ENCODE measurements at places on chromosomes 11 and 22. TPM values are rescaled to one million over a fixed set of nuclear protein-coding genes. Genes with fewer than 3 reads are reported as not detected.

GRCh38 chr11:12109591-12110196 lies 696 bp upstream of the MICAL2 start:
- DNase-seq, result no peak

GRCh38 chr22:20523086-20523983 lies 15.9 kb downstream of the MED15 start:
- peak; percentile 90 for DNase-seq

- DNase-seq, result peak; percentile 81
These were observed 19.7 kb upstream of the DNAJB13 start for GRCh38 chr11:73931039-73931645.

The MYOD1 gene
- total RNA-seq, result not detected

- no peak for DNase-seq
These were observed 396.2 kb upstream of the RAG2 start for GRCh38 chr11:36994208-36994607.

DNA sequence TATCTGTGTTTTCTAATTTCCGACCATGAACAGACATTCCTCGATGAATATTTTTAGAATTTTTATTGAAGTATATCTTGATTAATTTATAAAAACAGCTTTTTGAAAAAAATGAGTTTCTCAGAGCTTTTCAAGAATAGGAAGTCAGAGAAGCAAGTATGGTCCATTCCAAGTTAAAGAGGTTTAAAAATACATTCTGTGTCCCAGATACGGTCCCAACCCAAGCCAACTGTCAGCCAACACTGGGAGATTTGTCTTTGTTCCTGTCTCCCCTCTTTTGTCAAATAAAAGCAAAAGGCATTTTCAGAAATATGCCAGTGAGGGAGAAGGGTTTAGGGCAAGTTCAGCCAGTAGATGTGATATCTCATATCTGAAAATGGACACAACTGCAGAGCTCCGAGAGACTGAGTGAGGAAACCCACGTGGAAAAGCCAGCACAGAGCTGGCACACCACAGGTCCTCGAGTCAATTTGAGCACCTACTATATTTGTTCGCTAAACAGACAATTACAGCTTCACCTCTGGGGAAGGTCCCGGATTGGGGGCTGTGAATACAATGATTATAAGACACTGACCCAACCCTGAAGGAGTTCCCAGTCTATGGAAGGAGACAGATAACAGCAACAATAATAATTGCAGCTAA lies 59.8 kb downstream of the C11orf91 start:
- no peak for DNase-seq

DNA sequence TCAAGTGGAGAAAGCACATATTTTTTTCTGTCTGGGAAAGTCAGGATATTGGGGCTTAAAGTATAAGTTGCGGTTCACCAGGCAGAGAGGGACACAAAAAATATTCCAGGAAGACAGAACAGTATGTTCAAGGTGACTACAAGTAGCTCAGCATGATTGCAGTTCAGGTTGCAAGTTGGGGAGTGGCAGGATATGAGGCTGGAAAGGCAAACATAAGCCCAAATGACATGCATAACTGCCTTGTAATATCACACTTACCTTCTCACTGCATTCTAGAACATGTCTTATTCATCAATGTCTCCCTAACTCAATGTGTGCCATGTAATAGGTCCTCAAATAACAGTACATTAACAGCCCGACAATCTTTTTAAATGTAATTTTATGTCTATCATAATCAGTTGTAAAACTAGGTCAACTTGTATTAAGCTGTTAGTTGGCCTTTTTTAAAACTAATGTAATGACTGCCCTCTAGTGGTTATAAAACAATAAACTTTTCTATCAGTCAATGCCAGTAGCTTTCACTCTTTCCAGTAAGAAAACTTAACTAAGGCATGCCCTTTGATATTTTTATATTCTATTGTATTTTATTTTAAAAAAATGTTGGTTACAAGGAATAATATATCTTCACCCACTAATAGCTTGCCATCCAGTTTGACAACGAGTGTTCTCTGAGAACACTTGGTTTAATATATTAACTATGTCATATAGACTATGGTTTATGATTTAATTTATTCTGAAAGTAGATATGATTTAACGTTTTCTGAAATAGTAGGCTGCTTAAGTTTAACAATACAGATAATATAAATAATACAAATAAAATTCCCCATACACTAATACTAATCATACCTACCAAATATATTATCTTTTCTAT lies 39.4 kb upstream of the CFAP300 start:
- DNase-seq, result peak; percentile 58

The FOLH1 gene
- total RNA-seq, result not detected

The PIWIL4 gene
- total RNA-seq, result 0.86 TPM

- DNase-seq, result no peak
These were observed 10.4 kb upstream of the C22orf39 start for GRCh38 chr22:19457828-19458428.

The MFNG gene
- under 0.01 TPM for total RNA-seq

- no peak for DNase-seq
These were observed 4.4 kb downstream of the ABCG4 start for GRCh38 chr11:119153049-119153818.

DNA sequence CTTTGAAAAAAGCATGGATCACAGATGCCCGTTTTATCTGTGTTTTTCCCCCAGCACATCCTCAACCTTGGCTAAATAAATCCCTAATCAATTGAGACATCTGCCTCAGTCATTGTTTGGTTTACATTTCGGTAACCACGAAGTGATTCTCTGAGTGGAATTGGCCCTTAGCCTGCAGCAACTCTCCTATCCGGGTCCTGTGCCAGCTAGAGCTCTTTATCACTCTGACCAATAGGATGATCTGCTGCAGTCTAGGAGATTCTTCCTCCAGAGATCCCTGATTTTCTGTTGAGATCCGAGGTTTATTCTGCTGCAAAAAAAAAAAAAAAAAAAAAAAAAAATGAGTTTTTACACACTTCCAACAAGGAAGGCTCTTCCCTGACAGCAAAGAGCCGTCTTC lies 137.3 kb downstream of the KCNA4 start:
- DNase-seq, result no peak

DNA sequence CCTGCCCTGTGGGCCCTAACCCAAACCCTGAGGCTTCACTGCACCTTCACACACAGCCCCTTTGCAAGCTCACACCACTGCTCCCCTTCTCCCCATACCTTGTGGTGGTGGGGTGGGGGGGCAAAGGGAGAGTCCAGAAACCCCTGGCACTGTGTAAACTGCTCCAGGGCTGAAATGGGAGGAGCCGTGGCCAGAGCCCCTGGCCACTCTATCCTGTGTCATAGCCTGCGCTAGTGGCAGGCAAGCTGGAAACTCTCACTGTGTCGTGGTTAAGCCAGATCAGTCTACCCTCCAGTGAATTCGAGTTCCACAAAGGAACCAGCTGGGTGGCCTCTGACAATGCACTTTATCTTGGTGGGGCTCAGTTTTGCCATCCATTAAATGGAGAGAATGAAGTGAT lies 8.4 kb upstream of the SYT13 start:
- DNase-seq, result no peak

- peak; percentile 12 for DNase-seq
These were observed 564 bp downstream of the THAP12 start for GRCh38 chr11:76380159-76380976.

- DNase-seq, result no peak
These were observed 5.1 kb downstream of the CD82 start for GRCh38 chr11:44570411-44571155.

GRCh38 chr11:33700063-33700501 lies 544 bp downstream of the C11orf91 start:
- no peak for DNase-seq

GRCh38 chr22:39953101-39953500 lies 7.1 kb upstream of the TMA7B start:
- no peak for DNase-seq

Measured in fibroblast of villous mesenchyme (primary cell).